Neural progenitor cell (in vitro differentiated cells): ENCODE measurements at places on chromosomes 16 and 17.

GRCh38 chr17:78197147-78197832, 10.1 kb downstream of the AFMID start:
- H3K27ac ChIP-seq: no peak overlapping the region
- no peaks in the 10 kb centered on the region for H3K36me3 ChIP-seq
- no peak for DNase-seq
- H3K4me3 ChIP-seq: no peak overlapping the region
- H3K27me3 ChIP-seq: no peaks in the 10 kb centered on the region

GRCh38 chr16:89847051-89847939, 19.0 kb downstream of the SPIRE2 start:
- H3K27ac ChIP-seq: no peak overlapping the region
- no peaks in the 10 kb centered on the region for H3K4me1 ChIP-seq
- H3K27me3 ChIP-seq: no peaks in the 10 kb centered on the region
- no peaks in the 10 kb centered on the region for H3K36me3 ChIP-seq
- H3K4me3 ChIP-seq: no peak overlapping the region

DNA sequence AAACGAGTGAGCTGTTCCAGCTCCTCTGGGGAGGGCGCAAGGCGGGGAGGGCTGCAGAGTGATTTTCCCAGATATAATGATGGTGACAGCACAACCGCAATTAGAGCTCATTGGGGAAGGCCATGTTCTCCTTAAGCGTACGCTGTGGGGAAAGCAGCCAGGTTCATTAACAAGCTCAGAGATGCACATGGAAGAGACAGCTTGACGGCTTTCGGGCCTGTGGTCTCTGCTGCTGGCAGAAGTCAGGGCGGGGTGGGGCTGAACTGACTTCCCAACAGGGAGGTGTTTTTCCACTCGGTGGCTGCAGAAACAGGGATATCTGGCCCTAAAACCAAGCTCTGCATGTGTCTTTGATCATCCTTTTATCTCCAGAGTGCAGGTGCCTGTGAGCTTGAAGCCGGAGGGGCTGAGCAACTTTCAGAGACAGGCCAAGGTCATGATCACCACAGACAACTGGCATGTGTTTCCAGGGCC, 24.0 kb upstream of the CACNG1 start:
- H3K4me3 ChIP-seq: no peak overlapping the region
- H3K27ac ChIP-seq: no peak overlapping the region
- no peak for DNase-seq
- no peaks in the 10 kb centered on the region for H3K27me3 ChIP-seq

GRCh38 chr16:78876671-78877070, 723.9 kb downstream of the MAF start:
- no peak overlapping the region for H3K27ac ChIP-seq
- H3K27me3 ChIP-seq: no peaks in the 10 kb centered on the region
- peak overlapping the region; percentile 1 for H3K4me3 ChIP-seq
- H3K36me3 ChIP-seq: no peaks in the 10 kb centered on the region
- peaks cover 32% of the 10 kb centered on the region for H3K4me1 ChIP-seq
- no peak for DNase-seq

- H3K27ac ChIP-seq: no peak overlapping the region
- H3K4me3 ChIP-seq: no peak overlapping the region
- H3K4me1 ChIP-seq: peaks cover 10% of the 10 kb centered on the region
- no peaks in the 10 kb centered on the region for H3K27me3 ChIP-seq
- H3K36me3 ChIP-seq: no peaks in the 10 kb centered on the region
Observed at GRCh38 chr16:62254847-62255246, 218.6 kb upstream of the CDH8 start.

DNA sequence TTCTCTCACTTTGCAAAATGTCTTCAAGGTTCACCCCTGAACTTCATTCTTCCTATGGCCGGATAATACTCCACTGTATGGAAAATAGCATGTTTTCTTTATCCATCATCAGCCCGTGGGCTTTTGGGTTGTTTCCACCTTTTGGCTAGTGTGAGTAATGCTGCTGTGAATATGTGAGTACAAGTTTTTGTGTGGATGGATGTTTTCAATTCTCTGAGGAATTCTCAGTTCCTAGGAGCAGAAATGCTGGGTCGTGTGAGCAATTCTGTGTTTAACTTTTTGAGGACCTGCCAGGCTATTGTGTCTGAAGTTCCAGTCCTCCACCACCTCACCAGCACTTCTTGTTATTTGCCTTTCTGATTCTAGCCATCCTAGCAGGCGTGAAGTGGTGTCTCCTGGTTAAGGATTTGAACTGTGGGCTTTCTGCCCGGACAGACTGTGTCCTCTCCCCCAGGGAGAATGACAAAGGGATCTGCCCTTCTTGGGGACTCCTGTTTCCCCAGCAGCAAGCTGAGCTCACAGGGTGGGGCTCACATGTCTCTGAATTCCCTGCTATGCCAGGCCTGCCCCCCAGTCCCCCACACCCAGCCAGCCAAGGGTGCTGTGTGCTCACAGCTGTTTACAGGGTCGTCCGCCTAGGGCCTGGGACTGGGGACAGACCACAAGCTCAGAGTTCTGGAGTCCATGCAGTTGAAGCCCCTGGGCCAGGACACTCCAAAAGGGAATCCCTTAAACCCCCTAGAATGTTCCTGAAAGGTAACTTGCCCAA, 92.2 kb upstream of the CIBAR2 start:
- H3K4me3 ChIP-seq: no peak overlapping the region
- H3K27me3 ChIP-seq: no peaks in the 10 kb centered on the region
- peaks cover 47% of the 10 kb centered on the region for H3K4me1 ChIP-seq
- DNase-seq: no peak

DNA sequence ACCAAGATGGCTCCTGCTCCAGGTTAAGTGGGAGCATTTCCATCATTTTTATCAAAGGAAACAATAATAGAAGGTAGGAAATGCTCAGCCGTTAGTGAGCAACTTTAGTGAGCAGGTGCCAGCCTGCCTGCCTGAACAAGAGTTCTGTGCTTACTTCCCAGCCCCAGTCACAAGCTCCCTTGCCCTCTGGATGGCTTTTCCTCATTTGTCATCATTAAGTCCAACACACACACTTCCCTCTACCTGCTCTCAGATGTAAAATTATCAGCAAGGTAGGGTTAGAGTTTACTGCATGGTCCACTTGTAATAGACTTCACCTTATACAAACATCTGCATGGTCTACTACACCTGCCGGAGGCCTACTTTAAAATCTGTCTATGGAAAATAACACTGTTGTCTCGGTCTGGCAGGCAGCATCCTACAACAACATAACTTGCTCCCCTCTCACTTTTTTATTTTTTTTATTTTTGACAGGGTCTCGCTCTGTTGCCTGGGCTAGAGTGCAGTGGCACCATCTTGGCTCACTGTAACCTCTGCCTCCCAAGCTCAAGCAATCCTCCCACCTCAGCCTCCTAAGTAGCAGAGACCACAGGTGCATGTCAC, 12.7 kb downstream of the TEX2 start:
- no peaks in the 10 kb centered on the region for H3K27me3 ChIP-seq
- no peak for DNase-seq
- peaks cover 21% of the 10 kb centered on the region for H3K4me1 ChIP-seq
- H3K27ac ChIP-seq: no peak overlapping the region
- H3K4me3 ChIP-seq: no peak overlapping the region
- H3K36me3 ChIP-seq: no peaks in the 10 kb centered on the region

GRCh38 chr16:68397710-68398201, 50.6 kb downstream of the SMPD3 start:
- H3K36me3 ChIP-seq: no peaks in the 10 kb centered on the region
- DNase-seq: no peak
- no peaks in the 10 kb centered on the region for H3K27me3 ChIP-seq
- peaks cover 16% of the 10 kb centered on the region for H3K4me1 ChIP-seq
- no peak overlapping the region for H3K4me3 ChIP-seq
- H3K27ac ChIP-seq: no peak overlapping the region

- H3K4me1 ChIP-seq: no peaks in the 10 kb centered on the region
- no peak overlapping the region for H3K27ac ChIP-seq
- H3K4me3 ChIP-seq: no peak overlapping the region
- H3K27me3 ChIP-seq: no peaks in the 10 kb centered on the region
- no peaks in the 10 kb centered on the region for H3K36me3 ChIP-seq
Observed at GRCh38 chr17:3988297-3989040, 24.2 kb upstream of the ATP2A3 start.

DNA sequence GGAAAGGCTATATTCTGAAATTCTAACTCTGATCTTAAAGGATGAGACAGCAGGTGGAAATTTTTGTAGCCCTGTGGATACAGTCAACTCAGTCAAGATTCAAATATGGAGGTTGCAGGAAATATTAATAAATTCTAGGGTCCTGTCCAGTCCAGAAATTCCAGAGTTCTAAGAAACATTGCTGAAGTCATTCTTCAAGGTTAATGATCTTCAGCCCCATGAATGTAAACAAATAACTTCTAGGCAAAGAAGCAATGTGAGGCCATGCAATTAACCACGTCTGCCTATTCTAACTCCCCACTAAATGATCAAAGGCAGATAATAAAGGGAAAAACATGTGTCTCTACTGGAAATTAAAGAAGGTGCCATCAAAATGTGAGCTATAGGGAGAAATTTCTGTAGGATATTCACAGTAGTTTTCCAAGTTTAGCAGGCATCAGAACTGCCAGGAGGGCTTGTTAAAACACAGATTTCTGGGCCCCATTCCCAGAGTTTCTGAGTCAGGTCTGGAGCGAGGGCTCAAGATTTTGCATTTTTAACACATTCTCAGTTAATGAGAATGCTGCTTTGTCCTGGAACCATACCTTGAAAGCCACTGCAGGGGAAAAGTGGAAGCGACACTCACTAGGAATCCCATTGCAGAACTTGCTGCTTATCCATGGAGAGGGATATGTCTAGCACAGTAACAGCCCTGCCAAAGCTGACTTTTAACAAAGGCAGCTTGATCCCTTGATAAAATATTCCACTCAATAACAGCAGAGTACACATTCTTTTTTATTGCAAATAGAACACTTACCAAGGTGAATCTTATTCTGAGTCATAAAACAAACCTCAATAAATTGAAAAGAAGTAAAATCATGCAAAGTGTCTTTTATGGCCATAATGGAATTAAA, 61.8 kb downstream of the DNAH3 start:
- H3K4me3 ChIP-seq: no peak overlapping the region
- no peaks in the 10 kb centered on the region for H3K36me3 ChIP-seq
- H3K27ac ChIP-seq: no peak overlapping the region
- H3K27me3 ChIP-seq: no peaks in the 10 kb centered on the region

GRCh38 chr17:27339198-27339835, 45.4 kb downstream of the WSB1 start:
- H3K27me3 ChIP-seq: no peaks in the 10 kb centered on the region
- no peaks in the 10 kb centered on the region for H3K36me3 ChIP-seq
- peaks cover 15% of the 10 kb centered on the region for H3K4me1 ChIP-seq
- no peak overlapping the region for H3K4me3 ChIP-seq
- no peak for DNase-seq

- no peaks in the 10 kb centered on the region for H3K4me1 ChIP-seq
- no peaks in the 10 kb centered on the region for H3K27me3 ChIP-seq
- DNase-seq: no peak
- H3K4me3 ChIP-seq: no peak overlapping the region
Observed at GRCh38 chr16:69618307-69618706, 52.5 kb downstream of the NFAT5 start.

GRCh38 chr16:50038756-50039529, 13.9 kb downstream of the CNEP1R1 start:
- no peaks in the 10 kb centered on the region for H3K27me3 ChIP-seq
- H3K4me3 ChIP-seq: no peak overlapping the region
- H3K4me1 ChIP-seq: no peaks in the 10 kb centered on the region

DNA sequence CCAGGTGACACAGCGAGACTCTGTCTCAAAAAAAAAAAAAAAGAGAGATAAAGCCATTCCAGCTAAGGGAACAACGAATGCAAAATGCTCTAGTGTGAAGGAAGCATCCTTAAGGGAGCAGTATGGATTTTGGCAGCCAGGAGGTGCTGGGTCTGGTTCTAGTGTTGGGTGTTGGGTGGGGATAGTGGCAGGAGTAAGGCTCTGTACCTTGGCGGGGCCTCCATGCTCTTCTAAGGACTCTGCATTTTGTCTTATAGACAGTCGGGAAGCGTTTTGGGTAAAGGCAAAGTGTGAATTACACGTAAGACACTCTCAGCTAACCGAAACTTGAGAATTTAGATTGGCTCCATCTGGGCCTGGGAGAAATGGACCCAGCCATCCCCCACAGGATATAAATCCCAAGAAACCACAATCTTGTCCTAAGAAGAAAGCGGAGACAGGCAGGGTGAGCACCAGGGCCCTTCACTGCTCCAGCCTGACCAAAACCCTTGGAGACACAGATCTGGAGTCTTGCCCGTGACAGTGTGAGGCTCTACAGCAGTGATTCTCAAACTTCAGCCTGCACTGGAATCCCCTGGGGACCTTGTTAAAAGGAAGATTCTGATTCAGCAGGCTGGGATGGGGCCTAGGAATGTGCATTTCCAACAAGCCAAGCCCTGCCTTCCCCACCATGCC, 33.1 kb upstream of the PHB1 start:
- H3K27ac ChIP-seq: no peak overlapping the region
- no peaks in the 10 kb centered on the region for H3K36me3 ChIP-seq
- no peaks in the 10 kb centered on the region for H3K27me3 ChIP-seq
- H3K4me3 ChIP-seq: no peak overlapping the region
- no peaks in the 10 kb centered on the region for H3K4me1 ChIP-seq

GRCh38 chr16:50839356-50839755, 97.5 kb downstream of the CYLD start:
- H3K36me3 ChIP-seq: no peaks in the 10 kb centered on the region
- no peak overlapping the region for H3K4me3 ChIP-seq
- peaks cover 15% of the 10 kb centered on the region for H3K4me1 ChIP-seq
- peaks cover 27% of the 10 kb centered on the region for H3K27me3 ChIP-seq
- H3K27ac ChIP-seq: no peak overlapping the region
- DNase-seq: no peak

DNA sequence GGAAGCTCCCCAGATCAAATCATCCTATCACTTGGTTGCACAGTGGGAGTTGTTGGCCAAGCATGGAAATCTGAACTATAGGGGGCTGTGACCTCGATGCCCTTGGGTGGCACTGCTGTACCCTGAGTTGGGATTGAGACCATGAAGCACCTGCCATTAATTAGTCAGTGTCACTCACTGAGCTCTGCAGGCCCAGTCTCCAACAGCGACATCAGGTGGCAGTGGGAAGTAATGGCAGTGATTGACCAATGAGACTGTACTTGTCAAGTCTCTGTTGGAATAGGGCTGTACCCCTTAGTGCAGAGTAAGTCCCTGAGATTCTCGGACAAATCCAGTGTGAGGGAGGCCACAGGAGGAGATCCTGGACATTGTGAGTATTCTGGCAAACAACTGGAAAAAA, 118.0 kb upstream of the RPL38 start:
- H3K4me3 ChIP-seq: no peak overlapping the region
- no peak overlapping the region for H3K27ac ChIP-seq
- no peaks in the 10 kb centered on the region for H3K27me3 ChIP-seq
- H3K4me1 ChIP-seq: no peaks in the 10 kb centered on the region
- no peak for DNase-seq

- DNase-seq: peak; percentile 97
- no peaks in the 10 kb centered on the region for H3K36me3 ChIP-seq
- no peaks in the 10 kb centered on the region for H3K27me3 ChIP-seq
- no peak overlapping the region for H3K27ac ChIP-seq
Observed at GRCh38 chr17:18855831-18856569, 1.9 kb upstream of the PRPSAP2 start.
